NCI-H2081 treated with DMSO at 0.1 percent for 48 hours (cell line): ENCODE measurements at places on chromosomes 16 and 17.

GRCh38 chr16:12440228-12440530, 363.5 kb downstream of the CPPED1 start:
- no peak for DNase-seq

GRCh38 chr17:14434506-14434905, 133.6 kb downstream of the HS3ST3B1 start:
- no peak for DNase-seq

GRCh38 chr17:15921640-15922039, 23.3 kb upstream of the ADORA2B start:
- no peak for DNase-seq

- DNase-seq: no peak
These were observed 25.0 kb upstream of the KCNJ2 start for GRCh38 chr17:70144260-70144846.

- DNase-seq: no peak
These were observed 45.0 kb upstream of the ARHGAP44 start for GRCh38 chr17:12744298-12744697.
